ENCODE measurements at places on chromosomes 3 and 15.

DNA sequence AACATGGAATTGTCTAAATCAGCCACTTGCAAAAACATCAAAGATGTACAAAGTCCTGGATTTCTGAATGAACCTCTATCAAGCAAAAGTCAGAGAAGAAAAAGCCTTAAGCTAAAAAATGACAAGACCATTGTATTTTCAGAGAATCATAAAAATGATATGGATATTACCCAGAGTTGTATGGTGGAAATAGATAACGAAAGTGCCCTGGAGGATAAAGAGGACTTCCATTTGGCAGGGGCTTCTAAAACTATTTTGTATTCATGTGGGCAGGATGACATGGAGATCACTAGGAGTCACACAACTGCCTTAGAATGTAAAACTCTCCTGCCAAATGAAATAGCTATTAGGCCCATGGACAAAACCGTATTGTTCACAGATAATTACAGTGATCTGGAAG, 29.3 kb downstream of the KNL1 start:
- no peak for DNase-seq

DNA sequence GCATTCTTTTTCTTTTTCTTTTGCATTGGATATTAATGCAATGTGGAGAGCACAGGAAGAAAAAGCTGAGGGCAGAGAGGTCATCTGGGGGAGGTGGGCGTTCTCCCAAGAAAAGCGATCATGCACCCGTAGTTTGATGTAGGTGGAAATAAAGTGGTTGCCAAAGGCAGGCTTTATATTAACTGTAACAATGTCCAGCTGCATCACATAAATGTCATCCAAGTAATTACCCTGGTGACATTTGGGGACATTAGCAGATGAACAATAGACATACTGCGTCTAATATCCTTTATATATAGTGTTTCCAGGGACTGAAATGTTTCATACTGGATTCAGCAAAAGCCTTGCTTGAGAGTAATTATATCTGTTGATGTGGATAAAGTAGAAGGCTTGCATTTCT, 135.5 kb downstream of the CNTN6 start:
- no peak for DNase-seq

DNA sequence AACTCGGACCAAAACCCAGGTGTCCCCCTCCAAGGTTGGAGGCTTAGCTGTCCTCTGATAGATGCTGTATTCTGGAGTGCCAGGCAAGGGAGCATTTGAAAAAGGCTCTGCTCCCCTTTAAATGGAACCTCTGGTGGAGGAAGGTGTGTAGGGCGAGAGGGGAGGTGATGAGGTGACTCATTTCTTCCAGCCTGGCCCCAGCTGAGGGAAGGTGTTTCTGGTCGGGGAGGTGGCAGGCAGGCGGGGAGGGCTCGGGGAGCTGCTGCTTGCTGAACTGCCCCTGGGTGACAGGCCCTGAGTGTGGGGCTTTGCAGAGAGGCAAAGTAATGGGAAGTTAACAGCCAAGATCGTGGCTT, 18.8 kb downstream of the PSTPIP1 start:
- DNase-seq, result no peak

- DNase-seq, result peak; percentile 59
Observed at GRCh38 chr15:81312790-81313543, 11.0 kb downstream of the STARD5 start.
